ENCODE measurements at places on chromosomes 3 and 15.

GRCh38 chr3:182178488-182179200 is 466.9 kb downstream of the SOX2 start:
- no peak for DNase-seq

DNA sequence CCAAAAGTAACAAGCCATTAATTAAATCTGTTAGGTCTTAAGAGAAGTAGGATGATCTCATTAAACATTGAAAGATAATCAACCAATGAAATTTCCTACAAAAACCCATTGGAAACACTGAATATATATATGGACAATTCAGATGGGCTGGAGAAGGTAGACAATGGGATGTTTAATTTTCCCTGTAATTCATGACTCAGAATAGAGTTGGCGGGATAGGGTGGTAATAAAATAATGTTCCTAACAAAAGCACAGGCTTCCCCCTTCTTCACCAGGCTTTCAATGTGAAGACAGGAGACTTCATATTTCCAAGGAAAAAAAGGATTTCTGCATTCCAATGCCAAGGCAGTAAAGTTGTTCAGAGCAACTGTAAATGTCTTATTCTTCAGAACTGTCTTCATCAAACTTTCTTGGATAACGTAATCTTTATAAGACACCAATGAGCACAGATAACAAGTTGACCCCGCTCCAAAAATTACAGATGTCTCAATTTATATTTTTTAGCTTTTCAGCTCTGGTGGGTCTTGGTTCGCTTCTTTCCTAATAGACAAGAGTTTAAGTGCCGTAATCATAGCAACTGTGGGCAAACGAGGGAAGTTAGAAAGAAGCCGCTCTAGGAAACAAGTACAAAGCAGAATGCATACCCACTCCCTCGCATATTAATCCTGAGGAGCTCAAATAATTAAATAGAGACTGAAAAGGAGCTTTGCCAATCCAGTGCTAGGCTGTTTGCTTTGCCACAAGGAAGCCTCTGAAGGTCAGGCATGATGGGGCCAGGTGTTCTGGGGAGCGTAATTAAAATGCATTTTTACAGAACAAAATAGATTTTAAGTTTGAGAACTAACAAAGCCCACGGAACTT is 377.0 kb downstream of the FOXP1 start:
- no peak for DNase-seq

DNA sequence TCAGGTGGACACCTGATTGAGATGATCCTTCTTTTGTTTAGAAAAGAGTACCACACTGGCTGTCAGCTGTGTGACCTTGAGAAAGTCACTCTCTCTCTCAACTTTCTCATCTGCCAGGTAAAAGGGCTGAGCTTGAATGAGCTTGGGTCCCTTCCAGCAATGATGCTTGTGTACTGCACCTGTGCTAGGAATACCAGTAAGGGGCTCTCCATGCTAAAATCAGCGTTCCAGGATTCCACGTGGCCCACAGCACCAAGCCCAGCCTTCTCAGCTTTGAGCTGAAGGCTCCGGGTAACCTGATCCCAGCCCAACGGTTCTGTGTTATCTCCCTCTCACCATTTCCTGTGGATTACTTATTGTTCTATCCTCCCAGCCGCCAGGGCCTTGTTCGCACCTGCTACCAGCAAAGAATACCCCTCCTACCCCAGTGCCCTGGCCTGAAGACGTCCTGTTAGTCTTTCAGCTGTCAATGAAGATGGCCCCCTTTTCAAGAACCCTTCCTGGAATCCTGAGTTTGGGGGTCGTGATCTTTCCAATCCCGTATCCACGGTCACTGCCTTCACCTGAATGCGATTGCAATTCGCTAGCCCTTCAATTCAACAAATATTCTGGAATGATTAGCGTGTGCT is 54.2 kb upstream of the CGNL1 start:
- peak; percentile 68 for DNase-seq

GRCh38 chr3:143218166-143218835 is 98.7 kb downstream of the CHST2 start:
- no peak for DNase-seq

DNA sequence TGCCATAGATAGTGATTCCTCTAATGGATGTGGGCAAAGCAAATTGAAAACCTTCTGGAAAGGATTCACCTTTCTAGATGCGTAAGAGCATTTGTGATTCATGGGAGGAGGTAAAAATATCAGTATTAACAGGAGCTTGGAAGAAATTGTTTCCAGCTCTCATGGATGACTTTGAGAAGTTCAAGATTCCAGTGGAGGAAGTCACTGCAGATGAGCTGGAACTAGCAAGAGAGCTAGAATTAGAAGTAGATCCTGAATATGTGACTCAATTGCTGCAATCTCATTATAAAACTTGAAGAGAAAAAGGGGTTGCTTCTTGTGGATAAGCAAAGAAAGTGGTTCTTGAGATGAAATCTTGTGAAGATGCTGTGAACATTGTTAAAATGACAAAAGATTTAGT is 88.0 kb upstream of the ACKR4 start:
- no peak for DNase-seq

GRCh38 chr3:46517016-46517783 is 19.4 kb downstream of the RTP3 start:
- DNase-seq: no peak

GRCh38 chr3:16227566-16227965 is 37.2 kb downstream of the DPH3 start:
- DNase-seq: no peak

GRCh38 chr3:136495213-136495612 is 245.1 kb downstream of the PCCB start:
- DNase-seq: no peak

- no peak for DNase-seq
Measured at GRCh38 chr3:150074277-150074676, 103.6 kb upstream of the PFN2 start.

DNA sequence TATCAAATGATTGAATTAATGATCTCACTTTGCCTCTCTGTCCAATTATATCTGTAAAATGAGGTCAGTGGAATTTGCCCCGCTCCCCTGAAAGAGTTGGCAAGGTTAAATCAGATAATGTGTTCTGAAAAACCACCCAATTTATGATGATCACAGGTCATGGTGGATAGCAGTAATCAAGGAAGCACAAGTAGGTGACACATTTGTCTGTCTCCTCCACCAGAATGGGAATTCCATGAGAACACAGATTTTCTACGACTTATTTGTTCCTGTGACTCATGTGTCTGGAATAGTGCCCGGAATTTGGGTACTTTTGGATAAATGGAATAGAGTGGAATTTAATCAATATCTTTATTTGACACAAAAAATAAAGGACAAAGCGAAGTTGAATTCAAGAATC is 220.9 kb upstream of the SUCLG2 start:
- DNase-seq: no peak

- DNase-seq: no peak
Measured at GRCh38 chr15:85562824-85563223, 182.4 kb downstream of the AKAP13 start.

DNA sequence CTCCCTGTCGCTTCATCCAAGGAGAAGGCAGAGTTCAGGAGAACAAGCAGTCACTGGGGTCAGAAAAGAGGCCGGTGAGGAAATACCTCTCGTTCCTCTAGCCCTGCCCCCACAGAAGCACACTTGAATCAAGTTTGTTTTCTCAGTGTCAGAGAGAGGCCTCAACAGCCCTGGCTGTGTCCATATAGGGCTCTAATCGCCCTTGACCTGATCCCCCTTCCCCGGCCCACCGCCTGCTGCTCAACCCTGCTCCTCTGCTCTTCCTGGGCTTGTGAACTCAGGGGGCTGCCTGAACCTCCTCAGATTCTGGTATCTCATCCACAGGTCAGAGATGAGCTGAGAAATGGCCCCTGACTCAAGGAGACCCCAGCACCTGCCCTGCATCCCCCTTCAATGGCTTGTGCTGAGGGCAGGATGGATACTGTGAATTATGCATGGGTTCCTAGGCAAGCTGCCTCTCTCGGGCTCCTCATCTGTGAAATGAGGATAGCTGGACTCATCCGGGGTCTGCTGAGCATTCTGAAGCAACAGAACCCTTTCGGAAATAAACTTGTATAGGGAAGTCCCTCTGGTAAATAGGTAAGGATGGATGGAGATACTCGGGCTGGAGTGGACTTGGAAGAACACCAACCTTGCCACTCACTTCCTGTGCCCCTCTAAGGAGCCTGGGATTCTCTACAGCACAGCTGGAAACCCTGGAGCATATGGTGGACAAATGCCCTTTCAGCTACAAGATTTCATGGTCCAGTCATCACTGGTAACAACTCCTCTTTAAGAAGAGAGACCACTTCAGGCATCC is 147.5 kb downstream of the STT3B start:
- DNase-seq: no peak

- no peak for DNase-seq
Measured at GRCh38 chr15:84782346-84782745, 34.0 kb downstream of the ZNF592 start.

DNA sequence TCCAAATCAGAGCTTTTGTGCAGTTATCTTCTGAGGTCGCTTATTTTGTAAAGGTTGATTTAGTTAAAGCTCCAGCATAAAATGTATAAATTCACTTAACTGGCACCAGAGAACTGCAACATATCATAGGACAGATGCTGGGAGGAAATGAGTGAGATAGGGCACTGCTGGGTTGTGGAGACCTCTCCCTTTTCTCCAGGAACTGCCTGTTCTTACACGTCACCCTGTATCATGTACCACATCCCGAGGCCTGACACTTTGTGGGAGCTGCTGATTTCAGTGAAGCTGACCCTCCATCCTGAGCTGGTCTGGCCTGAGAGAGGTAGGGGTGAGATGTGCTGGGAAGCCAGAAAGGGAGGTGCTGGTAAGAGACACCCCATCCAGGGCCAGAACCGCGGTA is 213.8 kb upstream of the FEZF2 start:
- DNase-seq: no peak

Measured in NCI-H1436 (cell line).